T-cell (primary cell): ENCODE measurements at places on chromosomes 3 and 15. TPM values are rescaled to one million over a fixed set of nuclear protein-coding genes. Genes with fewer than 3 reads are reported as not detected.

DNA sequence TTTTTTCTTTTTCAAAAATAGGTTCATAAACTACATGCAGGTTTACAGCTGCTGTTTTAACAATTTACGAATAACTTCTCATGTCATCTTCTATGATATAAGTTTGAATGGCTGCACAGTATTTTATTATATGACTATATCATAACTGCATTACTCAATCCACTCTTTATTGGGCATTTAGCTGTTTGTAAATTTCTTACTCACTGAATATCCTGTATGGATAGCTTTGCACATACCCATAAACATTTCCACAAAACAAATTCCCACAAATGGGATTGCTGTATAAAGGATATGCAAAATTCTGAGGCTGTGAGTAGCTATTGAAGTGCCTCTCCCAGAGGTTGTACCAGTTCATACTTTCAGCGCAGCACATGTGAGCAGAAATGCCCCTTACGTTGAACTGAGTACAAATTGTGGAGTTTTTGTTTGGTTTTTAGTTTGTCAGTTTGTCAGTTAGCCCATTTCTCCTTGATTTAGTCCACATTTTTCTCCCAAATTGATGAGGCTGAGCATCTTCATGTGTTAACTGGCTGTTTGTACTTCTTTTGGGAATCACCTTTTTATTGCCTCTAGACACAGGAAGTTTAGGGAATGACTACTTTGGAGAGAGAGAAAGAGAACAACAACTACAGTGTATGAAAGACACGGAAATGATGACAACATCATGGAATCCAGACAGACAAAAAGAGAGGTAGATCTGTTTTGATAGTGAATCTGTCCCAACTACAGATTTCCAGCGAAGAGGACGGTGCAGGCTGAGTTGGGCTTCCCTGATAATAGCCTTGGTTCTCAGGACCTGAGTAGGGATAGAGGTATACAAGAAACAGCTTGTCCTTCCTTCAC lies 24.8 kb downstream of the TTC23 start:
- H3K27me3 ChIP-seq: no peaks in the 10 kb centered on the region
- DNase-seq: no peak
- no peaks in the 10 kb centered on the region for H3K4me1 ChIP-seq
- H3K36me3 ChIP-seq: no peaks in the 10 kb centered on the region
- H3K27ac ChIP-seq: no peak overlapping the region
- H3K4me3 ChIP-seq: no peak overlapping the region

GRCh38 chr3:143266511-143266910 lies 146.9 kb downstream of the CHST2 start:
- no peak for DNase-seq
- H3K36me3 ChIP-seq: no peaks in the 10 kb centered on the region
- H3K4me1 ChIP-seq: no peaks in the 10 kb centered on the region
- H3K4me3 ChIP-seq: no peak overlapping the region

DNA sequence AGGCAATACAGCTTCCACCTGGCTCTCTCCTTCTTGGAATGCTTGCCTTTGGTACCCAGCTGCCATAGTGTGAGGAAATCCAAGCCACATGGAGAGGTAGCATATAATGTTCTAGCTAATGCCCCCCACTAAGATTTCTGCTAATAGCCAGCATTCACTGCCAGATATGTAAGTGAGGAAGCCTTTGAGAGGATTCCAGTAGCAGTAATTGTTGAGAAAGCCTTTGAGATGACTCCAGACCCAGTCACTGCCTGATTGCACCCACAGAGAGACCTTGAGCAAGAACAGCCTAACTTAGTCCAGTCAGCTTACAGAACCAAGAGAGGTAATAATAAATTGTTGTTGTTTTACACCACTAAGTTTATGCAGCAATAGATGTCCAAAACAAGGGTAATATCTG lies 63.1 kb downstream of the STRIT1 start:
- no peak overlapping the region for H3K4me3 ChIP-seq
- no peaks in the 10 kb centered on the region for H3K4me1 ChIP-seq
- DNase-seq: no peak
- no peak overlapping the region for H3K27ac ChIP-seq
- no peaks in the 10 kb centered on the region for H3K27me3 ChIP-seq

The P2RY1 gene
- 0.44 TPM for total RNA-seq

The EXOSC7 gene
- total RNA-seq: 38.3 TPM

The NRG4 gene
- 0.06 TPM for total RNA-seq
